Fibroblast of the aortic adventitia (primary cell): ENCODE measurements at places on chromosomes 12 and 14. TPM values are rescaled to one million over a fixed set of nuclear protein-coding genes. Genes with fewer than 3 reads are reported as not detected.

RBM23 gene
- total RNA-seq, result 48.7 and 101 TPM in 2 replicates

PKP2 gene
- total RNA-seq, result 0.45 and 16.1 TPM in 2 replicates

GCN1 gene
- total RNA-seq, result 126 and 156 TPM in 2 replicates

NEUROD4 gene
- total RNA-seq, result not detected in 2 replicates

GRIP1 gene
- total RNA-seq, result 0.90 and 4.4 TPM in 2 replicates

PRKD1 gene
- total RNA-seq, result 11.4 and 11.5 TPM in 2 replicates

MYF5 gene
- total RNA-seq, result not detected in 2 replicates

RNASE3 gene
- not detected in 2 replicates for total RNA-seq

LRFN5 gene
- 12.1 and 12.8 TPM in 2 replicates for total RNA-seq

TCL1B gene
- 0.98 TPM in 1 of 2 replicates, not detected in the other for total RNA-seq

REC8 gene
- 1.9 and 4.2 TPM in 2 replicates for total RNA-seq

ZNF891 gene
- total RNA-seq, result 1.8 and 1.9 TPM in 2 replicates

FOXA1 gene
- total RNA-seq, result not detected in 2 replicates

CACNA1C gene
- 6.0 and 16.6 TPM in 2 replicates for total RNA-seq

KLHDC1 gene
- 4.9 and 12.8 TPM in 2 replicates for total RNA-seq

SLC6A13 gene
- not detected in 2 replicates for total RNA-seq

SMAGP gene
- total RNA-seq, result 9.6 and 29.3 TPM in 2 replicates

PGAM5 gene
- 1.6 and 22.4 TPM in 2 replicates for total RNA-seq

CAPZA3 gene
- not detected in 2 replicates for total RNA-seq

KCNC2 gene
- total RNA-seq, result not detected in 2 replicates

CELA1 gene
- 0.25 TPM in 1 of 2 replicates, not detected in the other for total RNA-seq

CLEC4A gene
- 0.45 TPM in 1 of 2 replicates, not detected in the other for total RNA-seq

CLEC1B gene
- not detected in 2 replicates for total RNA-seq

GMPR2 gene
- 53.6 and 207 TPM in 2 replicates for total RNA-seq

CCDC184 gene
- total RNA-seq, result 0.63 and 1.1 TPM in 2 replicates

PTGER2 gene
- 1.6 and 50.1 TPM in 2 replicates for total RNA-seq

KRT7 gene
- 1.4 and 20.0 TPM in 2 replicates for total RNA-seq
